Sciatic nerve (tissue), 2 donors: ENCODE measurements at places on chromosomes 11 and 22. TPM values are rescaled to one million over a fixed set of nuclear protein-coding genes. Genes with fewer than 3 reads are reported as not detected.
A peak's percentile ranks its signal among the peaks of the same experiment; 100 is the strongest.

Gene CHKB
- 73.9 TPM for total RNA-seq

Gene ABCG4
- not detected for total RNA-seq

Gene NXPE4
- not detected for total RNA-seq

Gene ATXN10
- total RNA-seq, result 130 TPM

Gene ELFN2
- 5.9 TPM for total RNA-seq

Gene CHRDL2
- 0.89 TPM for total RNA-seq

- DNase-seq, result no peak
Measured at GRCh38 chr11:105130189-105130813, 9.3 kb downstream of the CARD18 start.

GRCh38 chr11:35584321-35584720 is 33.9 kb upstream of the FJX1 start:
- DNase-seq, result no peak

- no peak for DNase-seq
Measured at GRCh38 chr22:36065462-36065774, 36.8 kb upstream of the RBFOX2 start.

DNA sequence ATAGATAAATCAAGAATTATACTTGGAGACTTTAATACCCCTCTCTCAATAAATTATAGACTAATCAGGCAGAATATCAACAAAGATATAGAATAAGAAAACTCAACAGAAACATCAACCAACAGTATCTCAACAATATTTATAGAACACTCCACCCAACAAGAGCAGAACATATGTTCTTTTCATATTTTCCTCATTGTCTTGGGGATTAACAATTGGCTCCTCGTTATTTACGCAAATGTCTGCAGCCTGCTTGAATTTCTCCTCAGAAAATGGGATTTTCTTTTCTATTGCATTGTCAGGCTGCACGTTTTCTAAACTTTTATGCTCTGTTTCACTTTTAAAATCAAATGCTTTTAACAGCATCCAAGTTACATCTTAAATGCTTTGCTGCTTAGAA is 37.0 kb upstream of the FBLN1 start:
- DNase-seq, result no peak

DNA sequence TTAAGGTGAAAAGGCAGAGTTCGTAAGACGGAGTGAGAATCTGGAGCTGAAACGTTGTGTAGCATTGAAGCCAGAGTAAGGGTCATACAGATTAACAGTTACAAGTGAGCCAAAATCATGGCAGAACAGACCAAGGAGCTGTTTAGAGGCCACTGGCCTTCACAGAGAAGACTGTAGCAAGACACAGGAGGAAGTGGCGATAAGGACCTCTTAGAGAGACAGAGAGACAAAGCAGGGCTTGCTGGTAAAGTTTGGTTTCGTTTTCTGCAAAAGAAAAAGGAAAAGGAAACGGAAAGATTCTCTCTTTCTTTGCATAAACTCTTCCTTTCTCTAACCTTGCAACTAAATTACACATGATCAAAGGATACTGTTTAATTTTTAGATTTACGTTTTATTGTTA is 83.0 kb downstream of the AASDHPPT start:
- DNase-seq, result no peak

GRCh38 chr11:84687433-84687832 is 939.7 kb downstream of the DLG2 start:
- no peak for DNase-seq

DNA sequence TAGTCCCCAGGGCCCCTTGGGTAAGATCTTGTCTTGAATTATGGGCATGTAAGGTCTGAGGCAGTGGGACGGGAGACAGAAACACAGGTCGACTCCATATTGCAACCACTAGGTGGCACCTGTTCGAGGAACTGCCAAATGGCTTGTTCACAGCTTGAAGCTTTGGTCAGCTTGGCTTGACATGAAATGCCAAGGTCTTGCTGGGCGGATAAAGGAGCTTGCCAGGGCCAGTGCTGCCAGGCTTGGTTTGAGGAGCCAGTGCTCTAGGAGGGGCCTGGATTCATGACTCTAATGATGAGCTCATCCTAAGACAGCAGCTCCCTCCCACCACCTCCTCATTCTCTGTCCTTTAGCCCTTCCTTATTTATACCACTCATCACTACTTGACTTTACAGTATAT is 11.9 kb upstream of the NRIP3 start:
- DNase-seq, result peak; percentile 71

GRCh38 chr11:35313066-35313759 is 106.1 kb downstream of the SLC1A2 start:
- DNase-seq, result no peak

- no peak for DNase-seq
Measured at GRCh38 chr22:28247667-28248363, 328.8 kb upstream of the PITPNB start.

DNA sequence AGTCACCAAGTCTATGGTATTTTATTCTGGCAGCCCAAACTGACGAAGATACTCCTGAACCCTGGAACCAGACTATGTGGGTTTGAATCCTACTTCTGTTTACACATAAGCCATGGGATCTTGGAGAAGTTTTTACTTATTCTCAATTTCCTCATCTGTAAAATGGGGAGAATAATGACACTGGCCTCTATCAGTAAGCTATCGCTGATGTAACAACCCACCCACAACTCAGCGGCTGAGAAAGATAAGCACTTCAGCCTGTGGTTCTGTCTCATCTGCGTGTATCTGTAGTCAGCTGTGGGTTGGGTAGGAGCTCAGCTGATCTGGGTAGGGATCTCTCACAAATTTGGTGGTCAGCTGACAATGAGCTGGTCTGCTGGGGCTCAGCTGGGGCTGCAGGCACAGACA is 68.0 kb upstream of the ALX4 start:
- DNase-seq, result peak; percentile 7

GRCh38 chr11:102457056-102457677 is 4.6 kb upstream of the TMEM123 start:
- DNase-seq, result no peak
